ENCODE measurements at places on chromosomes 16 and 17.

DNA sequence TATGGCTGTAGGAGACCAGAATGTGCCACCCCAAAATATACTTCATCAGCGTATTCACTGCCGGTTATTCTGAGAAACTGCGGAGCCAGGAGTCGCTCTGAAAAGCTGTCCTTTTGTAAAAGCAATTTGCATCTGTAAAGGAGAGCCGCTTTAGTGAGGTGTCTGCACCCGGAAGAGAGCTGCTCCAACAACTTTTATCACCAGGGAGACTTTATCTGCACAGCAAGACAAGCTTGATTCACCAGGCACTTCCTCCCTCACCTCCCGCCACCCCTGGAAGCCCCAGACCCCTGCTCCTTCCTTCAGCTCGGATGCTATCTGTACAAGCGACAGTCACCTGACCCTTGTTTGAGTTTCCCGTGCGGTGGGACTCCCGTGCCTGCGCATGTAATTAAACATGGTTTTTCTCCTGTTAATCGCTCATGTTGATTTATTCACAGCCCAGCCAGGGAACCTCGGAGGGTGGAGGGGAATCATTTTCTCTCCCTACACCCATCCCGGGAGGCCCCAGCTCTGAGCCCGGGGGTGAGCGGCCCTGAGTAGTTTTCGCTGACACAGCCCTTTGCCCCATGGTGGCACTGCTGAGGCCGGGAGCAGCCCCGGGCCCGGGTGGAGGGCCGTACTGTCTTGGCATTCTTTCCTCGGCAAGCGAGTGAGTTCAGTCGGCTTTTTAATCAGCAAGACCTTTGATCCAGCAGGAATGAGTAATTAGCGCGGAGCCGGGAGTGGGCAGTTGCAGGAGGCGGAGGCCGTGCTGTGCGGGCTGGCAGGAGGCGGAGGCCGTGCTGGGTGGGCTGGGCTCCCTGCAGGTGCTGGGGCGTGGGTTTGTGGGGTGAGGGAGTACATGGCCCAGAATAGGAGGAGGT is 222.7 kb upstream of the CIBAR2 start:
- no peak for DNase-seq

GRCh38 chr17:64354824-64355535 is 35.7 kb downstream of the PECAM1 start:
- DNase-seq, result no peak

- DNase-seq, result no peak
These were observed 192.7 kb downstream of the RPTOR start for GRCh38 chr17:80737106-80738019.

GRCh38 chr16:1920727-1921171 is 2.5 kb upstream of the HS3ST6 start:
- DNase-seq, result no peak

- DNase-seq, result no peak
These were observed 28.4 kb downstream of the CDH13 start for GRCh38 chr16:82655072-82655714.

GRCh38 chr17:44786551-44787081 is 27.8 kb downstream of the ADAM11 start:
- no peak for DNase-seq

- no peak for DNase-seq
These were observed 51.4 kb downstream of the RAP1GAP2 start for GRCh38 chr17:2847381-2848333.

DNA sequence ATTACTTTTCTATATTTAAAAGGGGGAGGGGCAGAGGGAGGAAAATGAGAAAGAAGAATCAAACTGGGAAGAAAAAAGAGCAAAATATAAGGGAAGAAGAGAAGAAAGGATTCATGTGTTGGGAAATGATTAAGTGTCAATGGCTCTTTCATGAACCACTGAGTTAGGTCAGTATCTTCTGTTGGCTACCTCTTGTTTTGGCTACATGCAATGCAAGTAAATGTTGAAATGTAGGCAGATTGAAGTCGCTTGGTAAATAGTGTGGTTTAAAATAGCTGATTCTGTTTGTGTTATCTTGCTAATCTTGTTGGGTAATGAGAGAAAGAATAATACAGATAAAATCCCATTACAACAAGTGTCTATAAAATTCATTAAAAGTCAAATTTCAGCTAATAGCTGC is 27.2 kb downstream of the COX11 start:
- DNase-seq, result no peak

GRCh38 chr17:49715216-49715615 is 7.5 kb upstream of the SLC35B1 start:
- DNase-seq, result no peak

DNA sequence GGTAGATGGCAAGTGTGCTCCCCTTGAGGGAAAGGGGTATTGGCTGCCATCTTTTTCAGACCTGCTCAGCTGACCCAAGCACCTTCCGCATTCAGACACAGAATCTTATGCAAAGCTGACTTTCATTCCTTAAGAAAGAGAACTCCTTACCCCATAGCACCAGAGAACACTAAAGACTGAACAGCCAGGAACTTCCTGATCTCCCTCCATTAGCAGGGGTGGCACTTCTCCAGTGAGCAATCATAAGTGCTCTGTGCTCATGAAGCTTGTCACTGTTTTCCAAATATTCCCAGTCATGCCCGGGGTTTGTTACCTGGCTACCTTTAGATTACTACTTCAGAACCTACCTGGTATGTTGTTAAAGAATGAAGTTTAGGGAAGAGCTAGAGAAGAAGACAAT is 11.9 kb downstream of the HSD17B2 start:
- DNase-seq, result no peak

DNA sequence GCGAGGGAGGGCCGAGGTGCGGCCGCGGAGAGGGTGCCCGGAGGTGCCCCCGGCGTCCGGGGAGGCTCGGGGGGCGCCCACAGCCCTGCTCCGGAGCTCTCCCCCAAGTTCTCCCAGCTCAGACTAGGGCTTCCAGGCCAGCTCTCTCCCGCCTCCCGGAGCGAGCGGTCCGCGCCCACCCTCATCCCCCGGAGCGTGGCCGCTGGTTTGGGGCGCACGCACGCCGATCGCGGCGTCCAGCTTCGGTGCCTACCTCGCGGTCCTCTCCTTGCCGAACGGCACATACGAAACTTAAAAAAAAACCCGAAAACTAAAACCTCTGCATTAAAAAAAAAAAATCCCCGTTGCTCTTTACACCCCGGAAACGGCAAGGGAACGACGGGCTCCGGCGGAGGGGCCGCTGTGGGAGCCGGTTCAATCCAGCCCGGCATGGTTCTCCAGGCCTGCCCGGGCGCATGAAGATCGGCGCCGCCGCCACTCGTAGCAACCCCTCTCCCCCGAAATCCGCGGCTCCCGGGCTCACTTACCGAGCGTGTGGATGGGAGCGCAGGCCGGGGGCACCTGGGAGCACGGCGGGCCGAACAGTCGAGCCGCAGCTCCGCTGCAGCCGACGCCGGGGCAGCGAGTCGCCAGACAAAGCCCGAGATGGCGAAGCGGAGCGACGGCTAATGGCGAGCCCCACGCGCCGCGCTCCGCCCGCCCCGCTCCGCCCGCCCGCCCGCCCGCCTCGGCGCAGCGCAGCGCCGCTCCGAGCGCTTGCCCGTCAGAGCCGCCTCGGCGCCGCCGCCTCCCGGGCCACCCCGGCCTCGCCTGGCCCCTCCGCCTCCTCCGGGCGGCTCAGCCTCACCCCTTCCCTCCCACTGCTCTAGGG is 973 bp upstream of the UBTF start:
- DNase-seq, result no peak

DNA sequence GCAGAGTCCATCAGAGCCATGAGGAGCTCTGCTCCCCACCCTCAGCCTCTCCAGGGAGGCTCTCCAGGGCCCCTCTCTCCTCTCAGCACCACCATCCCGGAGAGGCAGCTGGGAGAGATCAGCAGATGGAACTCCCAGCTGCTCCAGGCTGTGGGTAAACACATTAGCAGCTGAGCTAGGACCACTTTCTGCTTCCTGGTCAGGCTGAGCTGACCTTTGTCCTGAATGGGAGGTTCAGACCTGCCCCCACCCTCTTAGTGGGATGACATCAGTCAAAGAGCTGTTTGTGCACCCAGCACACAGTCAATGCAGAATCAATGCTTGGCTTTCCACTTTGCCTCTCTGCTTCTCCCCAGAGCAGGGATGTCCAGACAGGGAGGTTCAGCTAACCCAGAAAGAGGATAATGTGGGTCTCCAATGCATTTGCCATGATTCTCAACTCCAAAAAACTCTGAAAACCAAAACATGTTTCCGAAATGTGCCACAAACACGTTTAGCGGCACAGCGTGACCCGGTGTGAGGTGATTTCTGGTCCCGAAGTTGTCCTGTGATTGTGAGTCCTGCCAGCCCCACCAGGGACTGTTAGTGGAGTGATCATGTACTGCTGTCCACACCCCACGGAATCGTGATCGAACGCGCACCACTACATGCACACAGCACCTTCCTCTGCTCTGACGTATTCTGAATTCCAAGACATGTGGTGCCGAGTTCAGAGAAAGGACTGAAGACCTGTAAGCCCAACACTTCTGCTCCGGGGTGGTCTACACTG is 6.7 kb downstream of the GPR142 start:
- no peak for DNase-seq

GRCh38 chr16:88331989-88332920 is 50.5 kb upstream of the ZNF469 start:
- no peak for DNase-seq

GRCh38 chr16:16169615-16170014 is 53.7 kb downstream of the ABCC6 start:
- DNase-seq, result no peak

DNA sequence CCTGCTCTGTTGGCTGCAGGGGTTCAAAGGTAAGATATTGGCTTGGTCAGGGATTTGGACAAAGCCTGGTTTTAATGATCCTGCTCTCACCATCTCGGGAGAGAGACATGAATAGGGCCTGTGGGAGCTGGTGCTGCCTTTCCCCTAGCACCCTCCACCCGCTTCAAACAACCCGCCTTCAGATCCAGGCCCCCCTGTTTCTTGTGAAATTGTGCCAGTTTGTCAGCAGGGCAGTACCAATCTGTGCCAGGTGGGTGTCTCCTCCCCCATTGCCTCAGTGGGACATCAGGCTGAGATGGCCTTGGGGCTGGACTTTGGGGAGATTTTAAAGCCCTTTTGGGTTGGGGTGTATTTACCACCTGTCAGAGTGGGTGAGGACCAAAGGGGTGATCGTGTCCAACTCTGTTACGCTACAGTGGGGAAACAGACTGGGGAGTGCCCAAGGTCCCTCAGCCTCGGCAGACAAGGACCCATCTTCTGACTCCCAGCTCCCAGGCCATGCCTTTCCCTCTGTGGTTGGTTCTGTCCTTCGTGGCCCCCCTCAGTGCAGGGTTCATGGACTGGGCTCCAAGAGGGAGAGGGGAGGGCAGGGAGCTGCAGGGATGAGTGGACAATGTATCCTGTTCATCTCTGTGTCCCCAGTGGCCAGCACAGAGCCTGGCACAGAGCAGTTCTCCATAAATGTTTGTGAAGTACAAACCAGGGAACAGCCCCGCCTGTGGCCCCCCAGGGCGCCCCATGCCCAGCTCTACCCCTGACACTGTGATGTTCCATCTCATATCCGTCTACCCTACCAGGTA is 3.3 kb downstream of the ARHGAP23 start:
- no peak for DNase-seq

GRCh38 chr16:53031323-53031942 is 21.3 kb downstream of the CHD9NB start:
- DNase-seq, result no peak

GRCh38 chr16:57786632-57787518 is 15.4 kb downstream of the KIFC3 start:
- DNase-seq, result no peak

GRCh38 chr16:50887500-50888298 is 145.8 kb downstream of the CYLD start:
- DNase-seq, result no peak

- no peak for DNase-seq
These were observed 8.4 kb downstream of the RARA start for GRCh38 chr17:40317345-40317873.

GRCh38 chr17:57538736-57539456 is 206.2 kb downstream of the CCDC182 start:
- no peak for DNase-seq

- DNase-seq, result no peak
These were observed 1.7 kb upstream of the B4GALNT2 start for GRCh38 chr17:49130891-49131290.

DNA sequence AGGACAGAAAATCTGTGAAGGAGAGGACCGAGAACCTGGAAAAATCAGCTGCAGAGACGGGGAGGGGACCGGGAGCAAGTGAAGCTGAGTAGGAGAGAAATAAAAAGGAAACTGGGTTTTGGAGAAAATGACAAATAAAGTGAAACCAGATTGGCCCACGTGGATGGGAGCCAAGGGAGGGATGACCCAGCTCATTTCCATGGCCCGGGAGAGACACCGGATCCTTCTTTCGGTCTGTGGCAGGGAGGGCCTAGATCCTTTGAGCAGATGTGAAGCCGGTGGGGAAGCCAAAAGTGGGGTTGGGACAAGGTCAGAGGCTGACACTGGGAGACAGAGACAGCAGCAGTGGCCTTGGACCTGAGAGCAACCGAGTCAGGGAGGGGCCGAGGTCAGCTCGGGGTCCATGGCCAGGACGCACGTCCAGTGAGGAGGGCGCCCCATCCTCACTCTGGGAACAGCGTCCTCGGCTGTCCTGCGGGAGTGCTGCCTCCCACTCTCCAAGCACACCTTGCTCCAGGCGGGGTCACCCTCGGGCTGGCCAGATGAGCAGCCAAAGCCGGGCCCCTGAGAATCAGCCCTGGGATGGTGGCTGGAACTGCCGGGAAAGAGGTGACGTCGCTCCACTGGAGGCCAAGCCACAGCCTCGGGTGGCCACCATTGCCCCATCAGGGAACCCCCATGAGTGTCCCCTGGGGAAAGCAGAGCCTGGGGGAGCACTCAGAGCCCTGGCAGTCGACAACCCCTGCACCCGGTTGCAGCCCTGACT is 50.8 kb upstream of the CDR2 start:
- no peak for DNase-seq

GRCh38 chr16:84604477-84605013 is 13.3 kb downstream of the COTL1 start:
- no peak for DNase-seq

DNA sequence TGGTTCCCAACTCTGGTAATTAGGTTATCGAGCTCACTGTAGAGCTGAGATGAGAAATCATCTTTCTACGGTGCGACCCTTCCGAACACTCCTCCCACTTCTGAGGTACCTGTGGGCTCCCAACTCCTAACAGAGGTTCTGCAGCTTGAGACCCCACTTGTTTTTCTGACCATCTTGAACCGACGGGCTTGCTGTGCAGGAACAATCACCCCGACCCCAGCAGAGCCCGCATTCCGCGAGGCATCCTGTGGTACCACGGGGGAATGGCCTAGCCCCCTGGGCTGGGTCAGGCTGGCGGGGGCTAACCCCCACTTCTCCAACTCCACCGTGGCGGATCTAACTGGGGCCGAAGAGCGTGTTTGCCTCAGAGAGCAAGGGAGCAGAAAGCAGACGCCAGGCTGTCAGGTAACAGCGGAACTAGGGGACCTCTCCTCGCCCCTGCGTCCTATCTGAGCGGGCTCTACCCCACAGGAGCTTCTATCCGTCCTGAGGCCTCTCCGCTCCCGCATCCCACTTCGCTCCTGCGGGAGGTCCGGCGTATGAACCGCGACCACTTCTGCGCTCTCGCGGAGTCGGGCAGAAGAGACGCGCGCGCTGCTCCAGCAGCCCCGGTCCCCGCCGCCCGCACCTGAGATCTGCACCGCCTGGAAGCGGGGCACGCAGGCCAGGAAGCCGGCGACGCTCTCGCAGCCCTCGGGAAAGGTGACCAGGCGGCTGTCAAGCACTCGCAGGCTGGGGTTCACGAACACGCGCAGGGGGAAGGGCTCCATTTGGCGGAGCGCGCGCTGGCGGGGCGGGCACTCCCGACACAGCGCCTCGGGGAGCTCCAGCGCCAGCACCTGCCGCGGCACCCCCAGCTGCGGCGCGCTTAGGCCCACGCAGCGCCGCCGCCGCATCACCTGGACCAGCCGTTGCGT is 761 bp downstream of the PDF start:
- no peak for DNase-seq

GRCh38 chr16:2250652-2251295 is 613 bp downstream of the ECI1 start:
- no peak for DNase-seq

Measured in NCI-H2081 treated with DMSO at 0.1 percent for 48 hours (cell line).